ENCODE measurements at places on chromosomes 13 and 19.

- no peak for DNase-seq
Observed at GRCh38 chr13:101576977-101577376, 124.5 kb downstream of the ITGBL1 start.

DNA sequence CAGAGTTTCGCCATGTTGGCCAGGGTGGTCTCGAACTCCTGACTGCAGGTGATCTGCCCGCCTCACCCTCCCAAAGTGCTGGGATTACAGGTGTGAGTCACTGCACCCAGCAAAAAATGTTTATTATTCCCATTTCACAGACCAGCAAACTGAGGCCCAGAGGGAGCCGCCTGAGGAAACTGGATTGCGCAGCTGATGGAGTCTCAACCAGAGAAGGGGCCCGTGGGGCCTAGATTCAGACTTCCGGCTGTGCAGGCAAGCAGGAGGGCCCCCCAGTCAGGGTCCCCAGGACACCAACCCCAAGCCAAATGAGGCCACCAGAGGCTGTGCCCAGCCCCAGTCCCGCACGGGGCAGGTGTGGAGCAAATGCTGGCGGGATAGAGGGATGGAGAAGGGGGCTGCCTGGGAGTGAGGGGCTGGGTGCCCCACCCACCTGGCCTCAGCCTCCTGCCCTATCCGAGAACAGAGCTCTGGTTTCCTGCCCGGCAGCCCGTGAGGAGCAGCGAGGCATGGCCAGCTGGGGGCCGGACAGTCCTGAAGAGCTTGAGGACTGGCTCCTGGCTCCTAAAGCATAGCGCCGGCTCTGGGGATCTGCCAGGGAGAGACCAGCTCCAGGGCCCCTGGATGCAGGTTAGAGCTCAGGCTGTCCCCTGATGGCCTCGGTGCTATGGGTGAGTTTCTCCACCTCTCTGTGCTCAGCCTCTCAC is 22.0 kb downstream of the MISP start:
- DNase-seq = no peak

DNA sequence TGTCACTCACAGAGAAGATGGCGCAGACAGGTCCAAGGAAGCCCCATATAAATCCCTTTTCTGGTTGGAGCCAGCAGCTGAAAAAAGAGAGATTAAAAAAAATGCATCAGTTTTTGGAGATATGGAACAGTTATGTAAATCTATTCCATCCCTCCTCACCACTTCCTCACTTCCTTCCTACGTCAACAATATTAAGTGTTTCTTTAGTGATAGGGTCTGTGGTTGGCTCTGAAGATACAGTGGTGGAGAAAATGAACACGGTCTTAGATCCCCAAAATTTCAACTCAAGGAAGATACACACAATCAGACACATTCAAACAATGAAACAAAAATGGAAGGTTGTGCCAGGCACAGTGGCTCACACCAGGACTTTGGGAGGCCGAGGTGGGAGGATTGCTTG is 31.5 kb downstream of the ADGRE2 start:
- no peak for DNase-seq

- no peak for DNase-seq
Observed at GRCh38 chr19:19610376-19611202, 7.9 kb downstream of the PBX4 start.

GRCh38 chr19:2468596-2468995 is 7.3 kb upstream of the GADD45B start:
- no peak for DNase-seq

DNA sequence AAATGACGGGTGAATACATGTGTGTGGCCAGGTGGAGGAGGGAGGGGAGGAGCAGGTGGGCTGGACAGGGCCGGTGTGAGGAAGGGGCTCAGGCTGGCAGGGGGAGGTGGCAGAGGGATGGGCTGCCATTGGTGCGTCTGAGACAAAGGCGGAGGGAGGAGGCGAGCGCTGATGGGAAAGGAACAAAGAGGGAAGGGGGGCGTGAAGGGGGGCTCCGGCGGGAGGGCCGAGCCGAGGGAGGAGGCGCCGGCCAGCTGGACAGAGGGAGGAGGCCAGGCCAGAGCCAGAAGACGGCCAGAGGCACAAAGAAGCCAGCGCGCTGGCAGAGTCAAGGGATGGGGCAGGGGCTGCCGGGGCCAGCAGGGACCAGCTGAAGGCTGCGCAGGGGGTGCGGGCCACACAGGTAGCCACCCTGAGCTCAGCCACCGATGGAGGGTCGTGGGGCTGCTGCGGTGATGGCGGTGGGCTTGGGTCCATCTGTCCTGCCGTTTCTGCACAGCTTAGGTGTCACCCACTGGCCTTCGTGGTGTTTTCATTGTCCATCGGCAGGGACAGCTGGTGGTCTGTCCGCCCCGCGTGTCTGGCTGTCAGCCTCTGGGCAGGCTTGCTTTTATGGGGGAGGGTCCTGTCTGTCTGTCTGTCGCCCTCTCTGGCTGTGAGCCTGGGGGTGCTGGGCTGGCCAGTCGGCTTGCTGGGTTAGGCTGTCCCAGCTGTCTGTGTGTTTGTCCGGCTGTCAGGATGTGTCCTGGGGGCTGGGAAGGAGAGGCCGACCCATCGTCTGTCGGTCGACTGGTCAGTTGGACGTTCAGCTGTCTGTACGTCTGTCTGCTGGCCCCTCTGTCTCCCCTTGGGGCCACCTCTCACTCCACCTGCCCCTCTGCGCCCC is 2.2 kb downstream of the APC2 start:
- DNase-seq = no peak

Data from iPS DF 19.7 (cell line).